ENCODE measurements at places on chromosomes 5 and 9.

DNA sequence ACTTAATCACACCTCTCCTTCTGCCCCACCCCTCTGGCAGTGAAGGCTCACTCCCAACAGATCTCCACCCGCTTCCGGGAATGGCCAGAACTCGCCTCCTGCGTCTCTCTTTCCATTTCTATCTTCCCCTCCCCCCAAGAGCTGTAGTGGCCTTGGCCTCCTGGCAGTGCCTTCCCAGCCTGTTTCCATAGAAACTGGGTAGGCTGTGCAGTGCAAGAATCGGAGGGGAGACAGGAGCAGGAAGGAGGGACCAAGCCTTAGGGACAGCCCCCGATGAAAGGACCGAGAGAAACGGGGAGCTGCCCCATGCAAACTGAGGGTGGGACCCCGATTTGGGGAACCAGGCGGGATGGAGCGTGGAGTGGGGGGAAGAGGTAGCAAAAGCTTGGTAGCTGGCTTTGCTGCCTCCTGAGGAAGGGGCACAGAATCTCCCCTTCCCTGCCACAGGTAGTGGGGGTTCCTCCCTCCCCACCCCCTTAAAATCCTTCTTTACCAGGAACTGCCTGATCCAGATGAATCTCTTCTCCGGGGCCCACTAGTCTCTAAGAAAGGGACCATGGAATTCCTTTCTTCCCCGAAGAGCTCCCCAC is 4.5 kb upstream of the PCDH1 start:
- no peak for DNase-seq

GRCh38 chr9:37036371-37036775 is 2.3 kb upstream of the PAX5 start:
- DNase-seq = no peak

GRCh38 chr9:36336131-36336907 is 63.8 kb downstream of the RNF38 start:
- DNase-seq = no peak

GRCh38 chr5:157387683-157388093 is 72.3 kb upstream of the NIPAL4 start:
- no peak for DNase-seq

DNA sequence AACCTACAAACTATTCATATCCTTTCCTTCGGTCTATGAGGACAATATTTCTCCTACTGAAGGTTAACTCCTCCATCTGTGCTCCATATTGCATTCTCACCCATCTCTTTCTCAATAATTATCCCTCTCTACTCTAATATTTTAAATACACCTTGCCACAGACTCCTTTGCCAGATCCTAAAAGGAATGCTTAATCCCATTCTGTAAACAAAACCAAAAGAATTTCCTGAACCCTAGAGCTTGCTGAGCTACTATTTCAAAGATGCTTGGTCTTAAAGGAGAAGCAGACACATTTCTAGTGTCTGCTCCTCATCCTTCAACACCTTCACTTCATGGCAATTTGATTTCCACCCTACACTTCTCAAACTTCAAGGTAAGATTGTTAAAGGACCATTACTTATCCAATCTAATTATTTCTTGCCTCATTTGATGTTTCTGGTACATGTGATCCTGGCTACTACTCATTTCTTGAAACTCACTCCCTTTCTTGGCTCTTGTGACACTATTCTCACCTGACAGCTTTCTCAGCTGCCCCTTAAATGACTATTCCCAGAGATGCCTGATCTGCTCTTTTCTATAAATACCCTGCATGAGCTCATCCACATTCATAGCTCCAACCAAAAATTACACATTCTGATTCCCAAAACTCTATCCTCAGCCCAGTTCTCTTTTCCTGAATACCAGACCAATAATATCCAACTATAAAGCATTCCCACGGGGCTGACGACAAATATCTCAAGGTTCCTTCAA is 20.2 kb downstream of the HOMER1 start:
- no peak for DNase-seq

DNA sequence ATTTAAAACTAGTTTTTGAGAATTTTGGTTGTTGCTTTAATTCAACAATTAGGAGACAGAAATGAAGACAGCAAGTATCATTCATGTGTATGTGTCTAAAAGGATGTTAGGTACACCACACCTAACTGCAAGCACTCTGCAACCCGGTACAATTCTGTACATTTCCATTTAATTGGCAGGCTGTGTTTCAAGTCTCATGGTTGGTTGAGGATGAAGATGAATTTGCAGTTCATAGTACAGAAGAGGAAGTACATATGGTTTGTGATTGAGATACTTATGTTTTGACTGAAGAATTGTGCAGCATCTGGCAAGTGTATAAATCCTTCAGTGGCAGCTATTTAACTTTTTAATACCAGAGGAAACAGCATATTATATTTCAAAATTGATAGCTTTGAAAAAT is 628.7 kb upstream of the ZNF608 start:
- DNase-seq = no peak

DNA sequence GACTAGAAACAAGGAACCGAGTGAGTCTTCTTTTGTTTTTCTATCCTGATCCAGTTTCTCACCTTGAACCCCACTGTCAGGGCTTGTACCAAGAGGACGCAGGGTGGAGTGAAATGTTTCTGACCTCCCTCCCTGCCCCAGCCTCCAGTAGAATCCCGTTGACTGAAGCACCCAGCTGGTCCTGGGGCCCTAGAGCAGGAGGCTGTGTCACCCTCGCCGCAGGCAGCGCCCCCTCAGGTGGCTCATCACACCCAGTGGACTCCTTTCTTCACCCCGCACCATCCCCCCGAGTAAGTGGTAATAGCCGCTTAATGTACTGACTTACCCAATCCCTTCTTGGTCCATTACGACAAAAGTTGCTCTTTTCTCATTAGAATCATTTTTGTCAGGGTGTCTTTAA is 53.8 kb downstream of the MVB12B start:
- no peak for DNase-seq

DNA sequence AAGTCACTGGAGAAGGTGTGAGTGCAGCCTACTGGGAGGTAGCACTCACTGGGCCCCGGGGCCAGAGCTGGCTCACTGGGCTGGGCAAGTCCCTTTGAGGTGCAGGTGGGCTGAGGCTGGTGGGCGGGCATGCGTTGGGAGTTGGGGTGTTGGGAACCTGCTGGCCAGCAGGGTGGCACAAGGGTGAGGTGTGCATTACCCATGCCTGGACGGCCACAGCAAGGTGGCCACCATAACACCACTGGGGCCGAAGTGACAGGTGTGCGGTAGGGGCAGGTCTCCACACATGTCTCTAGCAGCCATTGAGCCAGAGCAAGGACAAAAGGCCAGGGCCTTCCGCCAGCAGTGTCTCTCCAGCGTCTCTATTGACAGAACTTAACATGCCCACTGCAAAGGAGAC is 22.6 kb downstream of the PRRT1B start:
- DNase-seq = no peak

- DNase-seq = no peak
These were observed 51.5 kb downstream of the C9orf152 start for GRCh38 chr9:110156416-110156815.

DNA sequence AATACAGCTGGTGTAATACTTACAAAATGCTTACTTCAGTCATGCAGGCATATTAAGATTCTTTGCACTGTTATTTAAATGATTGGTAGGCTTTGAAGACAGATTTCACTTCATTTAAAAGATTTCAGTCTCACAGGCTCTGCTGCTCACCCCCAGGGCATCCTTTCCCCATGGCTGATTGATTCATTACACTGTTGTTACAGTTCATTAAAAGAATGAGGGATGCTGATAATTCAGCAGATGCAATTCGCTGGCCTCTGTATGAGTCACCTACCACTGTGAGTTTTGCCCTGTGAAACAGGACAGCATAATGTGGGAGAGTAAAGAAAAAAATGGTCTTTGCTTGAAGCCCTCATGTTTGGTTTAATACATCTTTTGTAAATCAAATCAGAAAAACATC is 246.9 kb downstream of the CYLC2 start:
- no peak for DNase-seq

- DNase-seq = peak; percentile 4
These were observed 3.3 kb upstream of the PAIP1 start for GRCh38 chr5:43560128-43560527.

DNA sequence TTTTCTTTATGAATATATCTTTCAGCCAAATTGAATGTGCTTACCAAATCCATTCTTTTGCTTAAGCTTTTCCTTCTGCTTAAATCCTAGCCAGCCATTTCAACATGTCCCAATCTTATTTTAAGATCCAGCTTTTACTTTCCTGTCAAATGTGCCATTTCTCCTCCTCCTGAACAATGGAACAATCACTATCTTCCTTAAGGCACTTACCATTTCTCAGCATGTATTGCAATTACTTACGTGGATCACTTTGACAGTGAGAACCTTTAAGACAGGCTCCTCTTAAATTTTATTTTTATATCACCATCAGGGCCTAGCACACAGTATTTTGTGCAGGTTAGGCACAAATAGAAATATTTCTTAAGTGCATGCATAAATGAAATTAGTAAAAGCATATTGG is 4.4 kb upstream of the CDO1 start:
- DNase-seq = no peak

DNA sequence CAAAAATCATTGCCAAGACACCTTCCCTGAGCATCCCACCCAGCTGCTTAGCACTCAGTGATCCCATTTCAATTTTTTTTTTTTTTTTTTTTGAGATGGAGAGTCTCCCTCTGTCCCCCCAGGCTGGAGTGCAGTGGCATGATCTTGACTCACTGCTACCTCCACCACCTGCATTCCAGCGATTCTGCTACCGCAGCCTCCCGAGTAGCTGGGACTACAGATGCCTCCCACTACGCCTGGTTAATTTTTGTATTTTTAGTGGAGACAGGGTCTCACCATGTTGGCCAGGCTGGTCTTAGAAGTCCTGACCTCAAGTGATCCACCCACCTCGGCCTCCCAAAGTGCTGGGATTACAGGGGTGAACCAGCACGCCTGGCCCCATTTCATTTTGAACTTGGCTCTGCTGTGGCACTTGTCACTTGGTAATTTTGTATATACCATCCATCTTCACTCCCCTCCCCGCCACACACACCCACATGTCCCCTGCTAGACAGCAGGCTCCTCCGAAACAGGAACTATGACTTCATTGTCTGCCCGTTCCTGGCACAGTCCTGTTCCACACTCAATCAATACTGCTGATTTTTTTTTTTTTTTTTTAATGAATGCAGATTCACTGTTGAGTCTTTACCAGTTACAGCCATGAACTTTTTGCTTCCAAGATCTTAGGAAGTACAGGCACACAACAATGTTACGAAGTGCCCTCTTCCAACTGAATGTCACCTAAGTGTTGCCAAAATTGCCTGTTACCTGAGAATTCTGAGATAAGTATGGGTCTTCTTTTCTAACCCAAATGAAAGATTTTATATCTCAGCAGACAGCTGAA is 17.3 kb upstream of the ZBTB34 start:
- DNase-seq = no peak

DNA sequence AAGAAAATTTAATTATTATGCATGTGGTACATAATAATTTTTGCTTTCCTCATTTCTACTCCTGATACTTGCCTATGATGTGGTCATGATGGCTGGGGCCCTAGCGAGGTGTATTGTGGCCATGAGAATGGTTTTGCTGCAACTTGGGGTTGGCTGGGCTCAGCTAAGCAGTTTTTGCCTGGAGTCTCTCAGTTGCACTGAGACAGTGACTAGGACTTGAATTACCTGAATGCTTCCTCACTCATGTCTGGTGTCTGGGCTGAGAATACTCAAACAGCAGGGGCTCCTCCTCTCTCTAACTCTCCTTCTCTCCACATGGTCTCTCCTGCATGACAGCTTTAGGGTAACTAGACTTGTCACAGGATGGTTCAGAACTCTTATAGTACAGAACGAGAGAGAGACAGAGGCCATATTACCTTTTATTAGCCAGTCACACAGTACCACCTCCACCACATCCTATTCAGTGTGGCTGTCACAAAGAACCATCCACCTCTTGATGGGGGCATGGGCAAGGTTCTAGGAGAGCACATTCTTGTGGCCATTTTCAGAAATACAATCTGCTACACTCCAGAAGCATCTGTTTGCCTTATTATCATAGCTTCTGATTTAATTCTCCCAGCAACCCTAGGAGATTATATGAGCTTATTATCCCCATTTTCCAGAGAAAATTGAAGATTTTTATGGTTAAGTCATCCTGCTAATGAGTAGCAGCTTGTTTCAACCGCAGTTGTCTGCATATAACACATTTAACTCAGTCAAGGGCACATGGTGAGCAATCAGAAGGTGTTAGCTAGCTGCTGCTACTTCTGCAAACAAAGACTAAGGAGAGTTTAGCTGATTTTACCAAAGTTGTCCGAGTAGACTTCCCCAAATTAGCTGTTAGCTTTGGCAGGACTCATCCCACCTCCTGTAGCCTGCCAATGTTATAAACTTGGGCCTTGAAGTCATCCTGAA is 245.1 kb downstream of the DOCK8 start:
- DNase-seq = no peak

GRCh38 chr9:38681747-38682227 is 38.1 kb downstream of the FAM240B start:
- no peak for DNase-seq

- DNase-seq = no peak
These were observed 26.7 kb downstream of the BDP1 start for GRCh38 chr5:71482132-71482531.

DNA sequence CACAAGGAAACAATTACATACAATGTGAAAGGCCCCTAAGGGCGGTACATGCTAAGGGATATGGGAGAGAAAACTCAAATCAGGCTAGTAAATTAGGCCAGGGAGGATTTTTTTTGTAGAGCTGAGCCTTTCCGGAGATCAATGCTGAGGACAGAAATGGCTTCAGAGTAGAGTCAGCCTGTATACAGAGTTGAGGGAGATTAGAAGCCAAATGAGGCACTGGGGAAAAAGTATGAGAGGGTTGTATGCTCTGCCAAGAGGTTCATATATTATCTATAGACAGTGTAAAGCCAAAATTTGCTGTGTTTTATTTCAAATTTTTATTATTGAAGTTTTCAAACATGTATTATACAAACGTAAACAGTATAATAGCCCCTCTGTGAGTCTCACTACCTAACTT is 103.1 kb downstream of the BNC2 start:
- DNase-seq = no peak

DNA sequence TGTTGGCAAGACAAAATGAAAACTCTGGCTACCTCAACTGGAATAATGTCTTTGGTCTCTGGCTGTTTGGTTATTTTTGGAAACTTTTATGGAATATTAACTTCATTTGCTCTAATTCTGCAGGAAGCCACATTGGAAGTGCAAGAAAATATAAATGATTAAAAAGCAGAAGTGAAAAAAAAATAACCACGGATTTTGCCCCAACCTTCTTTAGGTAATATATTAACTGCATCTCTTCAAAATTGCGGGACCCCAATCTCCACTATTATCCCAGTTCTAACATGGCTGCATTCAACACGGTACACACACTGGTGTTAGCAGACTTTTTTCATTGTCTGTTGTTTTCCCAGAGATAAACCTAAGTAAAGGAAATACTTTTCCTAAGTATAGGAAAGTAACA is 23.0 kb downstream of the GLIS3 start:
- no peak for DNase-seq

DNA sequence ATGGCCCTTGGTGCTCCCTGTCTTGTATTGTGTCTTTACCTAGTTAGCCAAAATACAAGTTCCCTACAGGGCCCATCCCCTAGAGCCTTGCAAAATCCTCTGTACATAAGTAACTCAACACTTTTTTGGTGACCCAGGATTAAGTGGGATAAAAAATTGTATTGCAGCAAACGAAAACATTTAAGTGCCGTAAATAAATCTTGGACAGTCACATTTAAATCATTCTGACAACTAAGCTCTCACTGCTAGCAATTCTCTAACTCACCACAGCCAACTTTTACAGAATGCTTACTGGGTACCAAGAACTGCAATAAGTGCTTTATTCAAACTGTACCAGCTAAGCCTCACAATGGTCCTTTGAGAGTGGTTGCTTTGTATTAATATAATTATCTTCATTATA is 56.6 kb downstream of the GNAQ start:
- DNase-seq = no peak

- peak; percentile 90 for DNase-seq
These were observed at the start of gene BNIP1 for GRCh38 chr5:173144200-173145176. TSS of gene BNIP1 (plus strand) at chr5:173144531. CDS start at chr5:173144546, 15 bp downstream.

Measured in NCI-H187 (cell line).